ENCODE measurements at places on chromosomes 2 and 18.

- DNase-seq, result no peak
These were observed 838.6 kb downstream of the MBD2 start for GRCh38 chr18:53385889-53386288.

DNA sequence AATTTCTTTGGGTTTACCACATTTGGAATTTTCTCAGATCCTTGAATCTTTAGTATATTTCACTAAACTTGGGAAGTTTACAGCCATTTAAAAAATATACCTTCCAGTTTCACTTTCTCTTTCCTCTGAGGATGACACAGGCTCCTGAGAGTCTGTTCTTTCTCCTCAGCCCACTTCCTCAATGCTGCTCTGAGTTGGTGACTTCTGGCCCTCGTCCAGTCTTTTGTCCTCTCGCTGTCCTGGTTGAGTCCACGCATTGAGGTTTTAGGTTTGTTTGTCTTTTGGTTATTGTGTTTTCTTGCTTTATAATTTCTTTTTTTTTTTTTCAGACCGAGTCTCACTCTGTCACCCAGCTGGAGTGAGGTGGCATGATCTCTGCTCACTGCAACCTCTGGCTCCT, 40.7 kb upstream of the GALR1 start:
- peak; percentile 58 for DNase-seq

GRCh38 chr2:88250404-88250803, 80.3 kb downstream of the THNSL2 start:
- DNase-seq, result no peak

DNA sequence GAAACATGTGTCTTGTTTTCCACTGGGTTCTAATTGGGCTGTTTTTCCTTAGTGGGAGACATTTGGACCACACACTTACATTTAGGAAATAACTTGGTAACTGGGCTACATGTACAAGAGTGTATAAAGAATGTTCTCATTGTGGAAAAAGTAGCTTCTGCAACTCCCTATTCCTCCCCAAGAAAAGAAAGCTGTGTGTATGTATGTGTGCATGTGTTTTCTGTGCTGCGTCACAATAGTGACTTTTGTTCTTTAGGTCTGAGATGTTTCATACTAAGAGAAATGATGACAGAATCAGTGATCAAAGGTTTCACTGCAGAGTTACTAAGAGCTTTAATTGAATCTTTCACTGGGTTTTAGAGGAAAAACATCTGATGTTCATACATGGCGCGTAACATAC, 82.7 kb downstream of the TANC1 start:
- no peak for DNase-seq

GRCh38 chr2:211144078-211144477, 587.7 kb downstream of the CPS1 start:
- DNase-seq, result peak; percentile 51

DNA sequence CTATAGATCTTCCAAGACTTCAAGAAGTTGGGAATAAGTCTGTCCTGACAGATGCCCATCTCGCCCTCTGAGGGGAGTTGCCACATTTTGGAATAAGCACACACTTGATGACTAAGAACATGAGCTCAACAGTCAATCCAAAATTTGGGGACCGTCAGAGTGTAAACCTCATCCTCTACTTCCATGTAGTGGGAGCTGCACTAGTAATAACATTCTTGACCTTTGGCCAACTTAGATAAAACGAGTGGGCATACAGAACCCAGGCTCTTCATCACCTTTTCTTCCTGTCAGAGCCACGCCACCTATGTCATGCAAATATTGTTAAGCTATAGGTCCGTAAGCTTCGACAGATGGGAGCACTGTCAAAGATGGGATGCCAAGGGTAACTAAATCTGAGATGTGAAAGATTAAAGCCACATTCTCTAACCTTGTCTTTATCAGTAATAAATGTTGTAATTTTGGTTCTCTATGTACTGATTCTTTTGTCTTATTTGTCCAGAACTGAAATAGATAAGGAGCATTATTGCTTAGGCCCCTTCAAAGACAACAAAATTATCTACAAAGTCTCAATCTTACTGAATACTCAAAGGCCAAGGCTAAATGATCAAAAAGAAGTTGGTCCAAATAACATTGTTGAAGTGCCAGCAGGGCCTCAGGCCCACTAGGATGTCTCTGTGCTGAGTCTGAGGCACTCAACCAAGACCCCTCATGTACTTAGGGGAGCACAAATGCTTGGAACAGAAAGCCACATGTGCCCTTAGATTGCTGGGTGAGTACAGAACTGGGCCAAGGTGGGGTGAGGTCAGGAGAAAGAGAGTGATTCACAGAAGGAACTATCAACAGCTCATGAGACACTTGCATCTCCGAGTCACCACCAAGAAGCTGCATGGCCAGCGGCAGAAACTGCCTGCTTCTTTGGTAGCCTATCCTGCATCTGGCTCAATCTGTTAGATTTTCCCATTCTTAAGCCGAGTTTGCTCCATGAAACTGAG, 15.0 kb downstream of the CDH2 start:
- peak; percentile 58 for DNase-seq

DNA sequence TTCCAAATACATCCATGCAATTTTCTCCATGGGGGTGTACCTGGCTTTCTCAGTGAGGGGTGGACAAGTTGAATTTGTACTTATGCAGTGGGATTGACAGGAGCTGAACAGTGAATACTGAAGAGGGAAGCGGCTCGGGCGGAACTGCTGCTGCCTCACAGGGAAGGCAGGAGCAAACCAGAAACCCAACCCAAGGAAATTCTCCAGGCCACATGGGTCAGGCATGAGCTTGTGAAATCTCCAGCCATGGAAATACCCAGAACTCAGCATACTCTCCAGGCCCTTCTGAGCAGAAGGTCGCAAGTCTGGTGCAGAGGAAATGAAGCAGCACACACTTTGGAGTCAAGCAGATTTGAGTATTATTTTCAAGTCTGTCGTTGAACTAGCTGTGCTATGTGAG, 26.5 kb upstream of the INO80C start:
- DNase-seq, result no peak

- no peak for DNase-seq
These were observed 154.1 kb downstream of the HDAC4 start for GRCh38 chr2:239246723-239247122.

- DNase-seq, result no peak
These were observed 574.7 kb upstream of the SLC8A1 start for GRCh38 chr2:41026613-41027012.

DNA sequence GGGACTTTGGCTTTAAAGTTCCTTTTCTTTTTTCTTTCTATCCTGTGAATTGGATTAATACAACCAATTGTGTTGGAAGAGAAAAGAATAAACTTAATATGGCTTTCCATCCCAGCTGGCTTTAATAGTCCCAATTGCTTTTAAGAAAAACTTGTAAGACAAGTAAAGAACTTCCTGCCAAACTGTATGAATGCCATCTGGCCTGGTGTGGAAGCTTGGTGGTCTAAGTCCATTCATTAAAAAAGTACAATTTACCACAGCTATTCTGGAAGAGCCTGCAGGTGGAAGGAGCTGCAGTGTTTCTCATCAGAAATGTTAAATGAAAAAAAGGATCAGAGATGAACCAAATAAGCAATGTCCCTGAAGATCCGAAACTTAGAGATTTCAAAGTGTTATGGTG, 103.9 kb downstream of the KLHL14 start:
- no peak for DNase-seq

GRCh38 chr2:142819411-142819810, 58.1 kb upstream of the KYNU start:
- DNase-seq, result no peak

All from fibroblast of lung (primary cell).